ENCODE measurements at places on chromosomes 7 and 10.
A peak's percentile ranks its signal among the peaks of the same experiment; 100 is the strongest.

GRCh38 chr7:5296611-5297226, 14.0 kb downstream of the SLC29A4 start:
- DNase-seq = peak; percentile 49

- DNase-seq = no peak
Observed at GRCh38 chr10:89588671-89589070, 53.3 kb upstream of the SLC16A12 start.

DNA sequence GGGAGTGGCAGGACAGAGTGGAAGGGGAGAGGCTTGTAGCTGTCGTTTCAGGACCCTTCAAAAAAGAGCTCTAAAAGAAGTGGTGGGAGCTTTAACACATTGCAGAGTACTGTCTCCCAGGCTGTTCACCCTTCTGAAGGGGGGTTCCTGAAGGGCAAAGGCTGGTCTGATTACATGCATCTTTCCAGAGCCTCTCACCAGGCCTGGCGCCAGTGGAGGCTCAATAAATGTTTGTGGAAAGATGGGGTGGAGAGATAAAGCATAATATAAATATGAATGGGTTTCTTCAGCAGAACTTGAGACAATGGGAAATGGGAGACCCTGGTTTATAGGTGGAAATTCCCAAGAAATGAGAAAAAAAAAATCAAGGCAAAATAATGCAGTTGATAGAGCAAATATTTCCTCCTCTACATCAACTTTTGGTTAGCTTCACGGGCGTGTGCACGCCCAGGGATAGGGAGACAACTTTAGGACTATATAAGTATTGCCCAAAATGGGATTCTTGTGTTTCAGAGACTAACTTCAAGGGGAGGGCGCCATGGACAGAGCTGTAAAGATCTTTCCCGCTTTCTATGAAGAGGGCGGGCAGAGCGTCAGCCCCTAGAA, 613 bp upstream of the BUB3 start:
- no peak for DNase-seq

DNA sequence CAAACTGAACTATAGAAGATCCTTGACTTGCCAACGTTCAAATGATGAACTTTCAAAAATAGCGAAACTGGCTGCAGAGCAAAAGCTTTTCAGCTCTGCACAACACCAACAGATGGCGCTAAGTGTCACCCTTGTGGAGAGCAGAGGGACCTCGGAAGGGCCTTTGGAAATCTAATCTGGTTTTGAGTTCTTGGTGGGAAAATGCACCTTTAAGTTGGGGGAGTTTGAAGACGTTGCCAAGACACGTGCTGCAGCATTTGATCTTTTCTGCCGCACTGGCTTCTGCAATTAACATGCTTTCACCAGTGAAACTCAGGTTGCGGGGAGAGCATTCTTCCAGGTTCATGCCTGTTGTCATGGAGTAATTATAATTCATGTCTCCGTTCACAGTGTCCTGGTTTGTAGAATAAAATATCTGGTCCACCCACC, 26.3 kb upstream of the WDR11 start:
- DNase-seq = no peak

GRCh38 chr10:11245095-11245479, 227.4 kb downstream of the CELF2 start:
- no peak for DNase-seq

DNA sequence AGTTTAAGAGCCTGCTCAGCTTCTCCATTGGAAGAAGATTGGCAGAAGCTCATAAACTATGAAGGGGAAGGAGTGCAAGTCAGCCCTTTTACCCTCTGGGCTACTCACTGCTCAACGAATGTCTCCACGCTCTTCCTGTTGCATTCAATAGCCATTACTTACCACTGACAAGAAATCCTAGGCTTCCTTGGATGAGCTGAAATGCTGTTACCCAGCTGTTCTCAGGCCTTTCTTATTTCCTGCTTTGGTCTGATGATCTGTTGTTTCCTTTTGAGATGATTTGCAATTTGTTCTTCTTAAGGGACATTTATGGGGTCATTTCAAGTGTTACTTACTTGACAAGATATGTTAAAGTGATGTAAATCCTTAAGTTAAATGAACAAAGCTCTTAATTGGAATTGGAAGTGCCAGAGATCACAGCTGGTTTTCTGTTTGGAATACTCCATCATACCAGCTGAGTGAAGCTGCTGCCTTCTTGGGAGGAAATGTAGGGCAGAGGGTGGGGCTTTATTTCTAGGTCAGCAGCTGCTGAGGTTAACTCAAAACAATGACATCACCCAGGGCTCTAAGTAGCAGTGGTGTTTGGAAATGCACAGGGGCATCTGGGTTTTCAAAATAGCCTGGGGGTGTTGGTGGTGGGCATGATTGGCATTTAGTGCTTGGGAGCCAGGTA, 170.0 kb downstream of the PRKCQ start:
- no peak for DNase-seq

- DNase-seq = no peak
Observed at GRCh38 chr7:47301105-47301477, 280.8 kb downstream of the TNS3 start.

- no peak for DNase-seq
Observed at GRCh38 chr7:113431406-113431805, 313.1 kb upstream of the SMIM30 start.

- no peak for DNase-seq
Observed at GRCh38 chr10:77680811-77681210, 43.2 kb upstream of the KCNMA1 start.

DNA sequence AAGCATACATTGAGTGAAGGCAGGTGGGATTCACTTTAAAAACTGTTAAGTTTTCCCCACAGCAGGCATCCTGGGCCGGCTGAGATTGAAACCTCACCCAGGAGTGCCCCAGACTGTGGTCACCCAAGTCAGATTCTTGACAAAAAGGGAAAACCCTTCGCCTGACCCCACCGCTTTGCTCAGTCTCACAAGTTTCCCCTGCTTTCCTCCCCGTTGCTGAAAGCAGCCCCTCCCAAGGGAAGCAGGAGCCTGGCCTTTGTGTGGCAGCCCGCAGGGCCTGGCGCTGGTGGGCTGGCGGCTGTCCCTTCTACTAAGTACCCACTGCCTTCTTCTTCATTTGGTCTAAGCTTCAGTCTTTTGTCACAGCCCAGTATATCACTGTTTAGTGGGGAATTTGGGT, 16.0 kb downstream of the RNF32 start:
- no peak for DNase-seq

GRCh38 chr10:10302689-10303088, 715.0 kb upstream of the CELF2 start:
- no peak for DNase-seq

DNA sequence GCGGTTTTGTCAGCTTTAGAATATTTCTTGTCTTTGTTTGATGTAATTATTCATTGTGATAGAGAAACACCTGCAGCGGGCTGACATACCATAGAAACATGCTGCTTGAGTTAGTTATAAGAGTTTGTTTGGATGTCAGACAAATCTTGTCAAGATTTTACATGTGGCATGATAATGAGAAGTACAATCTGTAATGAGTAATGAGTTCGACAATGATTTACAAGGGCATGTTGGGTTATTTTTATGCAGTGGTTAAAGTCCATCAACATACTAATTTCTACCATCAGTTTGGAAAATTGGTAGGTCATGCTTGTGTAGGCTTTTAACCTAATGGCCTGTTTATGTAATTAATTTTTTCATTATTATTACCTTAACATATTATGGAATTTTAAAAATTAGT, 31.3 kb downstream of the FZD1 start:
- no peak for DNase-seq

GRCh38 chr10:71708301-71708703, 11.3 kb downstream of the C10orf105 start:
- DNase-seq = peak; percentile 54

DNA sequence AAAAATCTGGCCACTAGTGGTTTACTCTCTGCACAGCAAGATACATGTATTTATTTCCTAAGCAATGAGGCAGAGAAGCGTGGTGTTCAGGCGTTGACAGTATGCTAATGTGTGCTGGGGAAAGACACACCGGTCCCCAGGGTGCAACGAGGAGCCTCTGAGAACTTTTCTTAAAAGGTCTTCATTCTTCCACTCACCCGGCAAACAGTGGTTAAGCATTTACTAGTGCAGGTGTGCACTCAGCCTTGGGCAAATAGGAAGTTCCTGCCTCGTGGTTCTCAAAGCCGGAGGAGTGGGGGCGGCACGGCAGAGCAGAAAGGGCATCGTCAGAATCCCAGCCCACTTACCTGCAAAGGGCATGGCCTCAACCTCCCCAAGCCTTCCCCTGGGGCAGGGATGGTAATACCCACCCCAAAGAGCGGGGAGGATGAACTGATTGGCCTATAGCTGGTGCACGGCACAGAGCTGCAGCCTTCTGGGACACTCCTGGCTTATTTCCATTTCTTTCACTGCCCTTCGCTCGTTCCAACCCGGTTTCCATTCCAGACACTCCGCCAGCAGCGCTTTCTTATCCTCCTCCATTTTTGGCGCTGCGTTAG, 184.3 kb upstream of the CTBP2 start:
- DNase-seq = no peak

GRCh38 chr10:26628395-26628794, 69.1 kb upstream of the PDSS1 start:
- DNase-seq = no peak

- DNase-seq = no peak
Observed at GRCh38 chr10:125093974-125094705, 66.2 kb downstream of the CTBP2 start.

DNA sequence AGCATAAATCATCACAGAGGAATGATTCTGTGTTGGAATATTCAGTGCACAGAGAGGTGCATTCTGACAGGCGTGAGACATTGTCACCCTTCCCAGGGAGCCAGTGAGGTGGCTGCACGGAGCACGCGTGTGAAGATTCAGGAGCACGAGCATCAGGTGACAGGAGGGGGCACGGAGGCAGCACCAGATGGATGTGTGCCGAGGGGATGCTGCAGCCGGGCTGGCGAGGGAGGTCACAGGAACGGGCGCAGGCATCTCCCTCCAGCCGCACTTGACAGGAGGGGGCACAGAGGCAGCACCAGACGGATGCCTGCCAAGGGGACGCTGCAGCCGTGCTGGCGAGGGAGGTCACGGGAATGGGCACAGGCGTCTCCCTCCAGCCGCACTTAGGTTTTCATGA, 66.5 kb downstream of the DIP2C start:
- DNase-seq = no peak

DNA sequence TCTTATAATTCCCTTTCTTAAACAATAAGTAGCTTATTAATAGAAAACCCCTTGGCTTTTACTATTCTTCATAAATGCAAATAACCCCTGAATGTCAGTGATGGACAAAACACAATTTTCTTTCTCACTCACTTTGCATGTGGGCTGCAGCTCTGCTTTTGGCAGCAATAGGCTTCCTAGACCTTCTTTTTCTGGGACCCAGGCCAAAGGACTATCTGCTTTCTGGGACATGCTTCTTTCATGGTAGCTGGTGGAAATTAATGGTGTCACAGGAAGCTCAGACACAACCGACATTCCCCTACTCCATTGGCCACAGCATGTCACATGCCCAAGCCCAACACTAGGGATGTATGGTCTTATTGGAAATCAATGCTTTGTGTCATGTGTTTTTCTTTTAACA, 134.3 kb upstream of the MDFIC start:
- no peak for DNase-seq

- DNase-seq = no peak
Observed at GRCh38 chr7:130047831-130048230, 3.3 kb downstream of the ZC3HC1 start.

- no peak for DNase-seq
Observed at GRCh38 chr10:33244354-33244967, 90.0 kb downstream of the NRP1 start.

DNA sequence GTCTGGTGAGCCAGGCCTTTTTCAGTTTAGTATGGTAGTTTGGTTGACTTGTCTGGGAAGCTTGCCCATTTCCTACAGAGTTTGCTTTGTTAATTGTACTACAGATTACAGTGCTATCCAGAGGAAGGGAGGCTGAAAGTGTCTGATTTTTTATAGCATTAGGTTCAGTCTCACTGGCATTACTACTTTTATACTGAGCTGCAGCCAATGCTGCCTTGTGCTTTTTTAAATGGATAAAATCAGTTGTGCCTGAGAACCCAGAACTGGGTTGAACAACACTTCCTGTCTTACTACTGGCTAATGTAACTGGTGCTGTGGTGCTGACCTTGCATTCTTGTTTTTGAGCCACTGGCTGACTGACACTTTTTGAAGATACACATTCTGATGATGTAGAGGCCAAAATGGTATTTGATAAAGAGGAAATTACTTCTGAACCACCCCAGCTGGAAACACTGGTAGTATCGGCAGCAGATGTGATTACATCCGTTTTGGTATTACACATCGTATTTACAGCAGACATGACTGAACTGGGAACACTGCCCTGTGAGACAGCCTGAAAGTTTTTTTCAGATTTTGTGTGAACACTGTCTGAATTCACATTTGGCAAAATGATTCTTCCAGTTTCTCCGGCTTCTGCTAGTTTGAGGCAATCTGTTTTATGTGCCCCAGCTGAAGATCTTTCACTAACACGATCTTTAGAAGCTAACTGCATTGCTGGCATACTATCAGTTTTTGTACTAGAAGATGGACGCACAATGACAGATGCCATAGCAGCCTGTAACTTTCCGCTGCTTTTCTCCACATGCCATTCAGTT, 74.1 kb downstream of the NRBF2 start:
- DNase-seq = peak; percentile 7

GRCh38 chr7:41385996-41386395, 316.9 kb downstream of the INHBA start:
- DNase-seq = no peak

GRCh38 chr7:158590181-158590530, 2.5 kb upstream of the PTPRN2 start:
- no peak for DNase-seq

DNA sequence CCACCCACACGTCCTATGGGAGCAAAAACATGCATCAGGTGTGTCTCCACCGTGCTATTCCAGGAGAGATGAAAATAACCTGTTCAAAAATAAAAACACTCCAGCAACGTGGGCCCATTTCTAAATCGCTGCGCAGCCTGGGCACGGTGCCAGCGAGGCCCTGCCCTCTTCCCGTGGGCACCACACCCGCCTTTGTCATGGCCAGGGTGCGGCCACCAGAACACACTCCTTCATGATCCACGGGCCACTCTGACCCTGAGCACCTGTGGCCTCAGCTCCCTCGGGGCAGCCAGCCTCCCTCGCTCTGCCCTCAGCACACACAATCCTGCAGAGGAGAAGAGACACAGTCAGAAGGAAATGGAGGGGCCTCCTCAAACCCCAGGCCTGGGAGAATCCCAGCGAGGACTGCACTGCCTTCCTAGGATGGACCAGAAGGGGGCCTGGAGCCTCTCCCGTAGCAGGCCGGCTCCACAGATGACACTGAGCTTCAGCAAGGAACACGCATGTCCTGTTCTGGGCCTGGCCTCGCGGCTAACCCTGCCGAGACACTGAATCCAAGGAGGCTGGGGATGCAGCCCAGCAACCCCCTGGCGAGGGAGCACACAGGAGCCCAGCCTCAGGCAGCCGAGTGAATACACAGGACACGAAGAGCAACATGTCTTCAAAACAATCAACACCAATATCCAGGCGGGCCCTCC, 169.0 kb downstream of the MAD1L1 start:
- no peak for DNase-seq

- DNase-seq = no peak
Observed at GRCh38 chr7:44157116-44158080, 16.3 kb upstream of the MYL7 start.

Measured in memory B cell (primary cell).